Naive B cell (primary cell): ENCODE measurements at places on chromosomes 3 and 15.
A peak's percentile ranks its signal among the peaks of the same experiment; 100 is the strongest.

- DNase-seq = no peak
Observed at GRCh38 chr3:151200586-151200985, 2.4 kb downstream of the GPR171 start.

DNA sequence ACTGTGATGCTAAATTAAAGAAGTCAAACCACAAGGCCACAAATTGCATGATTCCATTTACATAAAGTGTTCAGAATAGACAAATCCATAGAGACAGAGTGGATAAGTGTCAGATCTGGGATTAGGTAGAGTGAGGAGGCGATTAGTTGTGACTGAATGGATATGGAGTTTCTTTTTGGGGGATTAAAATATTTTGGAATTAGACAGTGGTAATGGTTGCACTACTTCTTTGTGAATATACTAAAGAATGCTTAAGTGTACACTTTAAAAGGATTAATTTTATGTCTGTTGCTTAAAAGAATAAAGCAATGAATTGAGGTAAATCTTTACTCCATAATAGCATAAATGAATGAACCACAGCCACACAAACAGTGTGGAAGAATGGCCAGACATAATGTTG lies 175.5 kb upstream of the CADM2 start:
- DNase-seq = no peak

GRCh38 chr3:71646971-71647370 lies 63.4 kb upstream of the FOXP1 start:
- DNase-seq = no peak

GRCh38 chr15:49495993-49496753 lies 73.1 kb downstream of the FGF7 start:
- no peak for DNase-seq

GRCh38 chr3:178198329-178198728 lies 337.9 kb upstream of the KCNMB2 start:
- no peak for DNase-seq

DNA sequence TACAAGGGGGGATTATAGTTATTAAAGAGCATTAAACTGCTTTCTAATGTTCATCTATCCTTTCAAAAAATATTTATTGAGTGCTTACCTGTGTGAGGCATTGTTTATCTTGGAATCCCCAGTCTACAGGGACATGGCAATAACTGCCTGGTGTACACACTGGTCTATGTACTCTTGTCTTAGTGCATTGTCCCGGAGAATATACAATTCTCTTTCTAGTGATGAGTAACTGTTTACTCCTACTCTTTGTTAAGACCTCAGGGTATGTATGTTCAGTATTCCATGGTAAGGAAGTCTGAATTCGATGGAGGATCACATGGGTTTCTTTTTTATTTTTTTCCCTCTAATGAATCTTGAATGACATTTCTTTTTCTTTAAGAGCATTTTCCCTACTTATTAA lies 772.4 kb upstream of the NR2F2 start:
- DNase-seq = no peak

- no peak for DNase-seq
Observed at GRCh38 chr3:99332718-99333117, 305.7 kb upstream of the COL8A1 start.

- DNase-seq = no peak
Observed at GRCh38 chr3:61646851-61647525, 85.6 kb downstream of the PTPRG start.

- no peak for DNase-seq
Observed at GRCh38 chr15:45904019-45904418, 269.2 kb downstream of the SQOR start.

GRCh38 chr3:96266395-96267190 lies 547.8 kb upstream of the EPHA6 start:
- no peak for DNase-seq

GRCh38 chr3:41163421-41163820 lies 35.9 kb upstream of the CTNNB1 start:
- no peak for DNase-seq

- DNase-seq = no peak
Observed at GRCh38 chr3:132220986-132221385, 96.2 kb upstream of the ACP3 start.

DNA sequence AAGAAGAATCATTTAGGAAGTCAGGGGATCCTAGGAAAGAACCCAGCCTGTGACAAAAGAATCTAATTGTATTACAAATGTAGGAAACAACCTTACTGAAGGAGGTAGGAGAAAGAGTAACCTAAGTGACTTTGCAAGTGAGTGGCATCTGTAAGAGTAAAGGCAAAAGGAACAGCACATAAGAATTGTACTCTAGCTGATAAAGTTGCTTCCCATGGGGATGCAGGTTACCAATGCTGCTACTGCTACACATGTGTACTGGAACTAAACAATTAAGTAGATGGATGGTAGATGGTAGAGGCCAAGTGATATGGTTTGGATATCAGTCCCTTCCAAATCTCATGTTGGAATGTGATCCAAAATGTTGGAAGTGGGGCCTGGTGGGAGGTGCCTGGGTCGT lies 60.8 kb downstream of the OSBPL10 start:
- no peak for DNase-seq

DNA sequence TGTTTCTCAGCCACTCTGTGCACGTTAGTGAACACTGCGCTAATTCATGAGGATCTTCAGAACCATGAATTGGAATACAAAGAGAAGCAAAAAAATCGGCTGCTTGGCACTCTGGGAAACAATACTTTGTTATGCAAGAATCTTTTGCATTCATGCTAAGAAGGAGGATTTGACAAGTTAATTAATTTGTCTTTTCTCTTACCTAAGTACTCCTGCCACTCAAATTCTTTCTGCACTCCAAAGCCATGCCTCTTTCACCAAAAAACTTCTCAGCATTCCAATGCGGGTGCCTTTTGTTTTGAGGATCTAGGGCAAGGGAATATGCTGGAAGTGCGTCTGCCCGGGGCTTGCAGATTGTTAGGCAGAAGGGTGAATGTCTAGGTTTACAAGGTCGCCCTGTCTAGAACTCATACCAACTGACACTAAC lies 11.3 kb upstream of the KAT2B start:
- DNase-seq = no peak

- no peak for DNase-seq
Observed at GRCh38 chr15:88016406-88016805, 240.1 kb downstream of the NTRK3 start.

GRCh38 chr15:77493324-77493907 lies 72.7 kb downstream of the HMG20A start:
- DNase-seq = peak; percentile 21

- no peak for DNase-seq
Observed at GRCh38 chr15:52636459-52636858, 42.7 kb downstream of the ATOSA start.

DNA sequence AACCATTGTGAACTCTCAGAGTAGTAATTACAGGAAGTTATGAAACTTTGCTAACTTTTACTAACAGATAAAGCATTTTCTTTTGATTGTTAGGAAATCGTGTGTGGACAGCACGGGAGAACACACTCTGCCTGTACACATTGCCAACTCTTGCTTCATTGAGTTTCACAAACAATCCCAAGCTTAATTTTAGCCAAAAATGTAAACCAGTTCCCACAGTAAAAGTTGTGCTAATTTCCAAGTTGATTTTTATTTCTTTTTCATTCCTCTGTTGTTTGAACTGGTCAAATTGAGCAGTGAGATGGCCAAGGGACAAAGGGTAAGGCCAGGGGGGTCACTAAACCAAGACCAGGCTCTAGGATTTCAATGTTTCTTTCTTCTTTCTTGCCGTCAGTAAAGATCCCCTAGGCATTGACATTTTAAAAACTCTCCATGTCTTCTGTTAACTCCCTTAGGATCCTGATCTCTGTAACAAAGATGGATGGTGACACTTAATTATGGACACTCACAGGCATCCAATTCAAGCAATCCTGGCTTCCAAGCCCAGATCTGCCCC lies 414.9 kb downstream of the RBMS3 start:
- no peak for DNase-seq

DNA sequence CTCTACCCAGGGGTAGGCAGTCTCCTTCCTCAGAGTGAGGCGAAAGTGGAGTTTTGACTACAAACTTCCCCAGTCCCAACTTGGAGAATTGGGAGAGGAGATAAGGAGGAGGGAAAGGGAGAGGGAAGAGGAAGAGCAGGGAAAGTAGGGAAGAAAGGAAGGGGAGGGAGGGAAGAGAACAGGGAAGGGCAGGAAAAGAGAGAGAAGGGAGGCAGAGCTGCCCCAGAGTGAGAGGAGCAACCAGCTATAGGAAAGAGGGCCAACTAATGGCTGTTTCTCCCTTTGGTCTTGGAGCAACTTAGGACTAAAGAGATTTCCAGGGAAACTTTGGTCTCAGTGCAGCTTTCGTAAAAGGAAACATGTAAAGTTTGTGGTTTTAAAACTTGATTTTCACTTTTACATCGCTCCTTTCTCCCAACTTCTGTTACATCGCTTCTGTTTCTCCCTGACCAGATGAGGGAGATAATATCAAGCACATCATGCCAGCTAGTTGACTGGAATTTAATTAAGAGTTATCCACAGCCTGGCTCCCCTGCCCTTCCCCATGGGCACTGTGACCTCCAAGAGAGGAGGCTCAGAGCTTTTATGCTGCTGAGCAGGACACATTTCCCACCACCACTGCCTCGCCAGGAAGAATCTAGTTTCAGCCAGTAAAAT lies 1.4 kb downstream of the CA12 start:
- no peak for DNase-seq

- no peak for DNase-seq
Observed at GRCh38 chr3:64395490-64395889, 170.2 kb upstream of the PRICKLE2 start.

DNA sequence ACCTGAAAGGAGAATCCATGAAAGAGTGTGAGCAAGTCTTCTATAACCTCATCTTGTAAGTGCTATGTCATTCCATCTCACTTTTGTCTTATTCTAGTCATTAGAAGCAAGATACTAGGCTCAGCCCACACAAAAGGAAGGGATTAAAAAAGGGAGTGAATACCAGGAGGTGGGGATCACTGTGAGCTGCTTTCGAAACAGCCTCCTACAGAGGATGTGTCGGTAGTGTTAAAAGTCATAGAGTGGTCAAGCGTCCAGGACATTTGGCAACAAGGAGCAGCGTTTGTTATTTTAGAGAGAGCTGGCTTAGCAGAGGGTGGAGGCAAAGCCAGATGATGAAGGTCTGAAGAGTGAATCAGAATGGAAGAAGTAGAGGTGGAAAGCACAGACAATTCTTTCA lies 11.7 kb upstream of the ZNF148 start:
- DNase-seq = no peak

- no peak for DNase-seq
Observed at GRCh38 chr3:188693435-188693834, 478.3 kb upstream of the TPRG1 start.

- DNase-seq = no peak
Observed at GRCh38 chr3:105865867-105866350, 2.9 kb downstream of the CBLB start.

- no peak for DNase-seq
Observed at GRCh38 chr3:33250712-33251111, 26.5 kb upstream of the FBXL2 start.

DNA sequence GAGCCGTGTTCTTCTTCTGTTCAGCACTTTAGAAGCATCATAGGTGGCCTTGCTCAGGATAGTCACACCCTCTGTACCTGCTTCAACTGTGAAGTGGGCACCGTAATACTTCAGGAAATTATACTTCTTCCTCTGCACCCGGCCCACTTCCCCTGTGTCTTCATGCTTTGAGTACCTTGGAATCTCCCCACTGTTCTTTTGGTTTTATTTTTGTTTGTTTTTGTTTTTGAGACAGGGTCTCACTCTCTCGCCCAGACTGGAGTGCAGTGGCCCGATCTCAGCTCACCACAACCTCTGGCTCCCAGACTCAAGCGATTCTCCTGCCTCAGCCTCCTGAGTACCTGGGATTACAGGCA lies 1.7 kb downstream of the P2RY14 start:
- DNase-seq = peak; percentile 87

DNA sequence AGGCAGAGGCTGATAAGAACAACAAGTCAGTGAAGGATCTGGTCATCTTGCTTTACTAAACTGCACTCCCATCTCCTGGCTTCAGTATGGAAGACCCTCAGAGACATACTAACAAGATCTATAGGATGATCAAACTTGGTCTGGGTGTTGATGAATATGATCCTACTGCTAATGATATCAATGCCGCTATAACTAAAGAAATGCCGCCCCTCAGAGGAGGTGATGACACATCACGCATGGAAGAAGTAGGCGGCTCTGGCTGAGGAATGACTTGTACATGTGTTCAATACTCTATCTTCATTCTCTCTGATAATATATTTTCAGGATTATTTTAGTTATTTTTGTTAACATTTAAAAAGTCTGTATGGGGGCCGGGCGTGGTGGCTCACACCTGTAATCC lies 17.5 kb upstream of the EIF2B5 start:
- DNase-seq = no peak

DNA sequence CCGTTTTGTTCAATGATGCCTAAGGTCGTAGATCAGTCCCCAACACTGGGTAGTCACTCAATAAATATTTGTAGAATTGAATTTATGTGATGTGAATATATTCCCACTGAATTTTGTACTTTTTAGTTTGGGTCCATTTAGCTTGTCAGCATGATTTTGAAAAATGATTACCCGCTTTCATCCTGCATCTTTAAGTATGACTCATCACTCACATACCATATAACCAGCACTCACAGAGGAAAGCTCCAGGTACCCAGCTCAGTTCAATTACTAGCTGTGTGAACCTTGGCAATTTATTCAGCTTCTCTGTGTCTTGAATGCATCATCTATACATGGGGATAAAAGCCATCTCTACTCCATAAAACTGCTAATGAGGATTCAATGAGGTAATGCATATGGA lies 2.2 kb upstream of the MLF1 start:
- DNase-seq = no peak

GRCh38 chr3:112979244-112979832 lies 4.4 kb upstream of the CD200R1 start:
- peak; percentile 46 for DNase-seq

DNA sequence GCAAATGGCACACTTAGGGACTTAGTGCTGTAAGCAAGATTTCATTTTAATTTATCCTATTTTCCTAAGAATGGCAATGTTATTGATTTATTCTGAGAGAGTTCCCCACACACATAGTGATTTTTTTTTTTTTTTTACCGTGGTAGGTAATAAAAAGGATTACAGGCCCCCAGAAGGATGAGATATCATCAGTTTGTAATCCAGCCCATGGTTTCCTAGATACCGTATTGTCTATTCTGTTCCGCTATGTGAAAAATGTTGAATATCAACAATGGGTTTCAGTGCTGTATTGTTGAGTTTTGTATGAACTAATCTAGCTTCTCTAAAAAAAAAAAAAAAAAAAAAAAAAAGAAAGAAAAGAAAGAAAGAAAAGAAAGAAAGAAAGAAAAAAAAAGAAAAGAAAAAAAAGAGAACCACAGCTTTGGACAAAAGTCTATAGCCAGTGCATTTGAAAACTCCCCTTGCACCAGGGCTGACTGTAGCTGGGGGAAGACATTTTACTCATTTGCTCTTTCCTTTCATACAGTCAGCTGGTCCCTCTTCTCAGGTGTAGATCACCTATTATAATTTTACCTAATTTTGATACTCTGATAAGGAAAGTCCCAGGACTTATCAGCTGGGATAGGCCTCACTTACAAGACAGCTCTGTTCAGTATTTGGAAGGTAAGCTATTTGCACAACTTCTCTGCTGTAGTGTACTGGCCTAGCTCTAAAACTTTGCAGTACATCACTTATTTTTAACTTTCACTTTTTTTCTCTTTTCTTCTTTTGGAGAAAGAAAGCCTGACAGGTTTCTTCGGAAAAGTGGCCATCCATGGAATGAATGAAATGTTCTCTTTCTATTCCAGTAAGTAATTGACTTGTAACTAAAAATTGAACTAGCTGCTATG lies 101.4 kb upstream of the SOX2 start:
- DNase-seq = no peak
